T-helper 17 cell (primary cell): ENCODE measurements at places on chromosomes 12 and 14. TPM values are rescaled to one million over a fixed set of nuclear protein-coding genes. Genes with fewer than 3 reads are reported as not detected.
A peak's percentile ranks its signal among the peaks of the same experiment; 100 is the strongest.

The C12orf50 gene
- total RNA-seq = not detected

The AEBP2 gene
- total RNA-seq = 50.0 TPM

The C12orf54 gene
- total RNA-seq = not detected

The GPR68 gene
- 12.4 TPM for total RNA-seq

The HSPB8 gene
- total RNA-seq = not detected

The CPNE6 gene
- total RNA-seq = not detected

The CLEC4E gene
- total RNA-seq = 0.73 TPM

The PPP1R36 gene
- not detected for total RNA-seq

The SERPINA6 gene
- not detected for total RNA-seq

The KRT75 gene
- not detected for total RNA-seq

The LRIG3 gene
- total RNA-seq = not detected

The ZNF385A gene
- total RNA-seq = 3.4 TPM

The TAS2R42 gene
- not detected for total RNA-seq

The KRT7 gene
- 0.70 TPM for total RNA-seq

The PPM1A gene
- total RNA-seq = 111 TPM

The OTX2 gene
- total RNA-seq = not detected

- H3K4me1 ChIP-seq = peaks cover 7% of the 10 kb centered on the region
- no peak for DNase-seq
- H3K4me3 ChIP-seq = no peak overlapping the region
Measured at GRCh38 chr14:68036202-68036601, 216.6 kb downstream of the RAD51B start.

DNA sequence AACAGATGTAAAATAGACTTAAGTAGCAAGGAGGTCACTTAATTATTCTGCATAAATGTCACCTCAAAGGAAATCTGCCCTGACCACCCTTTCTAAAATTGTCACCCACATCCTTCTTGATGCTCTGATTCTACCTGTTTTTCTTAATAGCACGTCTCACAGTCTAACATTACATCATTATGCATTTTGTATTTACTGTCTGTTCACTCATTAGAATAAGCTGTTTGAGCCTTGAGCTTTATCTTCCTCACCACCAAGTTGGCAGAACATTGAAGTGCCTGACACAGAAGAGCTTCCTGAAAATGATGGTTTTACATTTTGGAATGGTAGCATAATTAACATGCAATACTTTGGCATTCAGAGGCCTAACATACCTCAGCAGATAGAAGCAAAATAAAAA, 8.8 kb upstream of the TMEM117 start:
- DNase-seq = no peak
- H3K36me3 ChIP-seq = no peaks in the 10 kb centered on the region
- no peaks in the 10 kb centered on the region for H3K27me3 ChIP-seq
- H3K4me3 ChIP-seq = no peak overlapping the region
- H3K27ac ChIP-seq = no peak overlapping the region

GRCh38 chr14:23776296-23776695, 140.1 kb downstream of the DHRS2 start:
- H3K27me3 ChIP-seq = peaks cover 59% of the 10 kb centered on the region
- no peak overlapping the region for H3K27ac ChIP-seq
- no peak overlapping the region for H3K4me3 ChIP-seq
- H3K4me1 ChIP-seq = peaks cover 4% of the 10 kb centered on the region

GRCh38 chr12:11555743-11556625, 93.5 kb upstream of the ETV6 start:
- H3K27me3 ChIP-seq = no peaks in the 10 kb centered on the region
- peak overlapping the region; percentile 63 for H3K27ac ChIP-seq
- no peak for DNase-seq
- H3K4me3 ChIP-seq = peak overlapping the region; percentile 71

DNA sequence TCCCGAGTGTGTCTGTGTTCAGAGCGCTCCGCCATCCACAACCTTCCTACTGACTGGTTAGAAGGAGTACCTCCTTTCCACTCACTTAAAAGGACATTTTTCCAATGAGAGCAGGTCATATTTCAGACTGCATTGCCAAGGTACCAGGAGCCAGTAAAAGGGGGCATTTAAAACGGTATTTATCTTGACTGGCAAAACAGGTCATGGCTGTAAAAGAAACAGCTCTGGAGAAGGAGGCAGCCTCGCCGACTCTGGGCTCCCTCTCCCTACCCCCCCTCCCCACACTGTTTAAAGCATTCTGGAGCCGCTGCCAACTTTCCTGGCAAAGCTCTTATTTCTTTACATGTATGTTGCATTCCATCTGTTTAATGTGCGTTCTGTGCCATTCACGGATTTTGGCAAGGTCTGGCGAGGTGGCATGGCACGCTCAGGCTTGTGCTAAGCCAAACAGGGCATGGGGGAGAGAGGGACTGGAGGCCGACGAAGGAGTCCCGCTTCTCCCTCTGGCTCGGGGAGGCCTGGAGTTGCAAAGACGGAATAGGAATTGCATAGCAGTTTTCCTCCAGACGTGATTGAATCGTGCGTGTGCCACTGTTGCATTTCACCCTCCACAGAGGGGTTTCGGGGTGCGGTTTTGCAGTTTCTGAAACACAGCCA, 41.2 kb upstream of the MED13L start:
- peaks cover 11% of the 10 kb centered on the region for H3K4me1 ChIP-seq

- peaks cover 3% of the 10 kb centered on the region for H3K36me3 ChIP-seq
- no peaks in the 10 kb centered on the region for H3K27me3 ChIP-seq
- no peak overlapping the region for H3K4me3 ChIP-seq
Measured at GRCh38 chr12:91702843-91703425, 442.7 kb downstream of the BTG1 start.

DNA sequence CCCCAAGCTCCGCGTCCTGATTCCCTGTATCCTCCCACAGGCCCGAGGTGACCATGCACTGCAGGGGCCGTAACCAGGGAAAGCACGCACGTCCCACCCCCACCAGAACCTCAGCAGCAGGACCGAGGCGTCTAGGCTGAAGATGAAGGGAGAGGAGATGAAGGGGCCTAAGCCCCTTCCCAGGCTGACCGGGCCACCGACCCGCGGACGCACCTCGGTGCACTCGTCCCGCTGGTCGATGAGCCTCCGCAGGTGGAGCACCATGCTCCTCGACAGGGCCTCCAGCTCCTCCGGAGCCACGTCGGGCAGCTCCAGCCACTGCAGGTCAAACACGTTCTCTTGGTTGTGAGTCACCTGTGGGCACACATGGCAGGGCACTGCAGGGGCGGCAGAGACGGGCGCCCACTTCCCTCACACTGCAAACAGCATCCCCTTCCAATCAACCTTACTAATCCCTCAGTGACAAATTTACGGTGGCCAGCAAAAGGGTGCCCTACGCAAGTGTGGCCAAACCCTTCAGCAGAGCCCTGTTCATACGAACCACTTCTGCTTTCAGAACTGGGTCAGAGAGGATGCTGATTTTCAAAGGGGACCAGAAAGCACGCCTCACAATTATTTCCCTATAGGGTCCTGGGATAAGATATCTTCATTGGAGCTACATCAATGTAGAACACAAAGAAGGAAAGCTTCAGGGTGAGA, 77.8 kb downstream of the CCDC88C start:
- H3K4me1 ChIP-seq = peaks cover 20% of the 10 kb centered on the region
- H3K4me3 ChIP-seq = peak overlapping the region; percentile 49
- H3K27me3 ChIP-seq = no peaks in the 10 kb centered on the region
- H3K36me3 ChIP-seq = peaks cover 4% of the 10 kb centered on the region
- no peak for DNase-seq
- H3K27ac ChIP-seq = peak overlapping the region; percentile 80

DNA sequence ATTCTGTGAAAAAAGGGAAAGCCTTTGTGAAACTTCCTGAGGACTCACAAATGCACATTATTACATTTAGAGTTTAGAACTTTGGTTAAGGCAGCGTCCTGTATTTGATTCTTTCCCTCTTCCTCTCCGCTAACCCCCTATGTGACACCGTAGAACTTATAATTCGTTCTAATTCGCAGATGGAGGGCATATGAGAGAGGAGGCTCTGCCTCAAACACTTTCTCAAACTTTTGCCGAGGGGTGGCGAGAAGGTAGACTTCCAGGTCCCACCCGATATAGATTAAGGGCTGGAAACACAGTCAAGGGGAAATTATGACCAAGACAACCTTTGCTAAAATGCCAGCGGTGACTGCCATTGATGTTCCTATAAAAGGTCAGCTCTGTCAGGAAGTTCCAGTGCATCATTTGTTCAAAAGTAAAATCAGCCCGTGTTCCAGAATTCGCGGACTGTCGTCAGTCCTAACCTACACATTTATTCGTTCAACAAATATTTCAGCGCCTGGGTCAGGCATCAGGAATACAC, 904 bp upstream of the PAPOLA start:
- DNase-seq = no peak
- H3K4me3 ChIP-seq = peak overlapping the region; percentile 98
- H3K27ac ChIP-seq = peak overlapping the region; percentile 99
- H3K27me3 ChIP-seq = peaks cover 25% of the 10 kb centered on the region
- H3K36me3 ChIP-seq = peaks cover 12% of the 10 kb centered on the region
- H3K4me1 ChIP-seq = peaks cover 39% of the 10 kb centered on the region

- H3K27me3 ChIP-seq = peaks cover 9% of the 10 kb centered on the region
- H3K4me1 ChIP-seq = peaks cover 11% of the 10 kb centered on the region
- no peak overlapping the region for H3K4me3 ChIP-seq
- no peak for DNase-seq
- H3K27ac ChIP-seq = no peak overlapping the region
Measured at GRCh38 chr12:132243596-132244310, 85.6 kb downstream of the GALNT9 start.

DNA sequence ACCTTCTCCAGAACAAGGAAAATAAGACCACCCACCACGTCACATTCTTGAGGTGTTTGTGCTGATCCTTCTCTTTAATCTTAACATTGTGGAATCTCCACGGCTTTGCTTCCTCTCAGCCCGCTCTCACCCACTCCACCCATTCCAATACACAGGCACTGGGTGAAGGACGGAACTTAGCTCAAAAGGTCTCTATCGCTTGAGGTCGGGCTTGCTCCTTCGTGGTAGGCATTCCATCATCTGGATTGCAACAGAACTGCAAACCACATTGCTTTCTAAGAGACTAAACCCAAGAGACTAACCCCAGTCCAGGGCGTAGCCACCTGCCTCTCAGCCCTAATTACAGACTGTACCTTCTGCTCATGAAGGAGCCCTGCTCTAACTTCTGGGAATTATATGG, 24.0 kb upstream of the MDM2 start:
- no peaks in the 10 kb centered on the region for H3K4me1 ChIP-seq
- H3K36me3 ChIP-seq = no peaks in the 10 kb centered on the region
- H3K27me3 ChIP-seq = no peaks in the 10 kb centered on the region
- H3K27ac ChIP-seq = no peak overlapping the region

DNA sequence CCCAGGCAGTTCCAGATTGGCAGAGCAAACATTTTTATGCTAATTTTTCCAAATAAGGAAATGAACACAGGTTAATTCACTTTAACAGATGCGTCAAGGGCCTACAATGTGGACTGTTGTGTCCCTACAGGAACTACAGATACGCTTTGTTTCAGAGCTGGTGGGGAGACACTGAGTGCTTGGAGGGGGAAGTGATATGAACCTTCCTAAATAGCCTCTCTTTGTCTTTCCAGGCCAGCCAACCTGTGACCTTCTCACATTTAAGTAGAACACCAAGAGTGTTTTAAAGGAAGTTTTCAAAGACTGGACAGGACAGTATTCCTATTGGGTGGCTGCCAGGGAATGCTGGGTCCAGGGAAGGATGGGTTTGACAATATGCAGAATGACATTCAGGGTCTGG, 141.3 kb downstream of the ZNF664 start:
- H3K4me3 ChIP-seq = no peak overlapping the region
- H3K4me1 ChIP-seq = no peaks in the 10 kb centered on the region
- DNase-seq = no peak
- H3K36me3 ChIP-seq = peaks cover 2% of the 10 kb centered on the region

GRCh38 chr14:94751956-94752355, 18.0 kb downstream of the GSC start:
- no peaks in the 10 kb centered on the region for H3K36me3 ChIP-seq
- no peak for DNase-seq
- no peak overlapping the region for H3K27ac ChIP-seq
- H3K27me3 ChIP-seq = peaks cover 25% of the 10 kb centered on the region
- H3K4me1 ChIP-seq = no peaks in the 10 kb centered on the region
- H3K4me3 ChIP-seq = no peak overlapping the region

DNA sequence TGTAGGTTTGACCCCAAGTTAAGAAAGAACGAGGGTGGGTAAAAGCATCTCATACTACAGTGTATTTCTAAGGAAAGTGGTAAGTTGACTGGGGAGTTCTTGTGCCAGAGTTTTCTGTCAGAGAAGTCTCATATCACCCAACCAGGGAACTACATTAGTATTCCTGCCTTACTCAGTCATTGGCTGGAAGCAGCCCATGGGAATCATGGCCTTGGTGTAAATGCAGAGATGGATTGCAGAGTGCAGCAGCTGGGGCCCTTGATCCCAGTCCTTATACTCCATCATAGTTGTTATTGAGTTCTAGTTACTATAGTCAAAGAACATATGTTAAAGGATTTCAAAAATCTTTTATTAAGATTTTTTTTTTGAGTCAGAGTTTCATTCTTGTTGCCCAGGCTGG, 105.8 kb downstream of the MNAT1 start:
- peaks cover 5% of the 10 kb centered on the region for H3K4me1 ChIP-seq
- peaks cover 5% of the 10 kb centered on the region for H3K36me3 ChIP-seq
- DNase-seq = no peak

DNA sequence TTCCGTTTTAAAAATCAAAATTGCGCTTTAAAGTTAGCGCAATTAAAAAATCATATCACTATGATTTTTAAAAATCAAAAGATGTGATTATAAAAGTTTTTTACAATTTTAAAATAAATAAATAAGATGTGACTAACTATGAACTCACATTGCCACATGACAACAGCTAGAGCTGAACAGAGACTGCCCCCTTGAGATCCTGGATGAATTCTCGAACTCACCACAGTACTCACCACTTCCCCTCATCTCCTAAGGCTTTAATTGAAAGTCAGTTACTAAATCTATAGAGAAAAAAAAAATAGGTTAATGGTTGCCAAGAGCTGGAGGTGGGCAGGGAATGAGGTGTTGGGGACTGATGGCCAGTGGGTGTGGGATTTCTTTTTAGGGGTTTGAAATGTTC, 384.2 kb downstream of the ZFP36L1 start:
- H3K27me3 ChIP-seq = no peaks in the 10 kb centered on the region
- H3K4me3 ChIP-seq = no peak overlapping the region
- peak overlapping the region; percentile 87 for H3K27ac ChIP-seq
- H3K4me1 ChIP-seq = peaks cover 36% of the 10 kb centered on the region

- no peaks in the 10 kb centered on the region for H3K27me3 ChIP-seq
- peaks cover 3% of the 10 kb centered on the region for H3K4me1 ChIP-seq
- H3K27ac ChIP-seq = no peak overlapping the region
- H3K4me3 ChIP-seq = no peak overlapping the region
- DNase-seq = no peak
Measured at GRCh38 chr14:35696575-35696974, 112.5 kb downstream of the RALGAPA1 start.
